ENCODE measurements at places on chromosomes 16 and 17.

DNA sequence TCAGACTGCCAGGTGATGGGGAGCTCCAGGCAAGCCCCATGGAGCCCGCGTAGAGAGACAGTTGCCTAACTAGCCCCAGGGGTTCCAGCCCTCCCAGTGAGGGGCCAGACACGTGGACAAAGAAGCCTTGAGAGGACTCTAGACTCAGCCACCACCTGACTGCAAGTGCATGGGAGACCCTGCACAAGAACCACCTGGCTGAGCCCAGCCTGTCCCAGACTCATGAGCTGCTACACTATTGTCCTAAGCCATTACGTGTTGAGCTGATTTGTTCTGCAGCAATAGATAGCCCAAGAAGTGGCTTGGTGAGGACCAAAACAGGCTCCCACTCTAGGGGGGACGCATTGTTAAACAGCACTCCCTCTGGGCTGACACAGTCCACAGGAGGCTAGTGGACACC is 37.6 kb upstream of the KLHDC4 start:
- no peak for DNase-seq

- DNase-seq, result no peak
These were observed 186.0 kb downstream of the TANC2 start for GRCh38 chr17:63151941-63152523.

DNA sequence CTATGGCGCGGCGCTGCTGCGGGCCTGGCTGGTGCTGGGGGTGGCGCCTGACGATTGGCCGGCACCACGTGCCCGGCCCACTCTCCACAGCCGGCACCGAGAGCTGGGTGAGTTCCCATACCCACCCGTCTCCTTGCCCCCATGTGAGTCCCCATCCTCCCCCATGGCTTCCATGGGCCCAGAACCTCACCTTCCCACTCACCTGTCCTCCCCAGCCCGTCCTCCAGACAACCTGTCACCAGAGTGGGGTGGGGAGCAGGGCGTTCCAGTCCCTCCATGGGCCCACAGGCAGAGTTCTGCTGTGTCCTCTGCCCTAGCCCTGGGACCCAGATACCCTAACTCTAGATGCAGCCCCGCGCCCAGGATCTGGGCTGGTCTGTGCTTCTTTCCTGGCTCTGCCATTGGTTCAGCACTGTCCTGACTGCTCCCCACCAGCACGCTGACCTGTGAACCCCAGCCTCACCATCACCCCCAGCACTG is 5.5 kb downstream of the ARMC5 start:
- no peak for DNase-seq

DNA sequence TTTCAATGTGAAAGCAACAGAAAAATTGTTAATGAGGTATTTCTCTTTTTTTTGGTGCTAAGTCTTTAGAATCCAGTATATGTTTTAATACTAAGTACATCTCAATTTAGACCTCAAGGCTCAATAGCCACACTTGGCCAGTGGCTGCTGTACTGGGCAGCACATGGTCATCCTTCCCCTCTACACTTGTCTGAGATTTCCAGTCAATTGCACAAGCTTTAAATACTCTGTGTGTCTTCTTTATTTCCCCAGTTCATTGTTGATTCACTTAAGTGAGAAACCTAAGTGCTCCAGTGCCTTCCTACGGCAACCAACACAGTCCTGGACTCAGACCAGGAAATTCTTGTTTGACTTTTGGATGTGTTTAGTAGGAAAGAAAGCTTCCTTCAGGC is 62.2 kb downstream of the TNRC6C start:
- no peak for DNase-seq

- DNase-seq, result peak; percentile 36
These were observed 3.4 kb upstream of the ZNF385C start for GRCh38 chr17:42101513-42102292.

DNA sequence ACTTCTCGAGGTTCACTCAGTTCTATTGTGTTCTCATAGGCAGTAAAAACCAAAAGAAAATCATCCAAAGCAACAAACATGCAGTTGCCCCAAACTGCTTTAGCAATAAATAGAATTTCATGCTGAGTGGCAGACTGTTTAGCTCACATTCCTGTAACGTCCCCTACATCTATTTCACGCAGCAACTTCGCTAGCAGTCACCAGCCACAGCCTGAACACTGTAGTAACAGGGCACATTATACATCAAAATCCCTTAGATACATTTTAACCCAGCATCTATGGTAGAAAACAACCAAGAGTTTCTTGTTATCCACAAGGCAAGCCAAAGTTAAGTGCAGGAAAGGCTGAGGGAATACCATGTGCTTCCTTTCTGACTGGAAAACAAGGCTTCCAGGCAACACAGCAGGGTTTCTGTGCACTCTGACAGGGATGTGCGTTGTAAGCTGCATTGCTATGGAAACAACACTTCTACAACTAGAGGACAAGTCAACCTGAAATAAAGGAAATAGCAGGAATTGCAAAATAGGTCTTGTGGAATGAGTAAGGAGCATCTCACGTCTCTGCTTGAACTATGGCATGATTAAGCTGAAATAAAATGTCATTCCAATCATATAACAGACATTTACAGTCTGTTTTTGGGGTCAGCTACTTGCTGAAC is 55.4 kb downstream of the CFDP1 start:
- peak; percentile 49 for DNase-seq

- no peak for DNase-seq
These were observed 14.2 kb upstream of the SLC38A10 start for GRCh38 chr17:81309140-81309858.

- peak; percentile 72 for DNase-seq
These were observed 1.2 kb downstream of the SIAH1 start for GRCh38 chr16:48383877-48384519.

DNA sequence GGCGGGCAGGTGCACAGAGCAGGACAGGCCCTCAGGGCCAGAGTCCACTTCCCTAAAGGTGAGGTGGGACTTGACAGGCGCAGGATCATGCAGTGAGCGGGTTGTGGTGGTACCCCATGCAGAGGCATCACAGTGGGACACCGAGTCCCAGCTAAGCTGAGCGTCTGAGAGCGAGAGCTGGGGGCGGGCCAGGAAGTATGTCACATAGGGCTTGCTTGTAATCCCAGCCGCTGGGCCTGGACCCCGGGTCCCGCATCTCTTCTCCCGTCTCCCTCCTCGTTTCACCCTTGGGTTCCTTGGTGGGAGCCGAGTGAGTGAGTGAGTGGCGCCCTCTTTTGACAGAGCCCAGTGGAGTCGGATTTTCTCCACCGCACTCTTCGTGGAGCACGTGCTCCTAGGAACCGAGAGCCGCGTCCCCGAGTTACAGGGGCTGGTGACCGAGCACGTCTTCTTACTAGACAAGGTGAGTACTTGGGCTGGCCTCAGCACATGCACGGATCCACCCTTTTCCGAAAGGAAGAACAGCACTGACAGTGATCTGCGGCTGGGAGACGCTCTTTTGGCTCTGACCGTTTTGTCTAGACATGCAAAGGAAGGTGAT is 50.8 kb upstream of the ENDOV start:
- DNase-seq, result peak; percentile 51

DNA sequence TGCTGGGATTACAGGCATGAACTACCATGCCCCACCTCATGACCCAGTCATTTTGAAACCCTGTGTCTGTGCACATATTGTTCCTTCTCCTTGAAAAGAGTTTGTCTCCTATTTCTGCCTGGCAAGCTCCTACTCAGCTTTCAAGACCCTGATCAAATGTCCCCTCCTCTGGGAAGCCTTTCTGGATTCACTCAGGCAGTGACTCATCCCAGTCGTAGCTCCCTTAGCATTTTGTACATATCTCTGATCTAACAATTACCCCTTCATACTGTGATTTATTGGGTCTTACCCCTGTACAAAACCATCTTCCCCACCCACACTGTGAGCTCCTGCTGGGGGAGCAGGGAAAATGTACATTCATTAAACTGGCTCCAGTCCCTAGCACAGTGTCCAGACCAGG is 18.1 kb upstream of the ABCC12 start:
- no peak for DNase-seq

- peak; percentile 97 for DNase-seq
These were observed 71.8 kb downstream of the PRKCA start for GRCh38 chr17:66373944-66374817.

Data from NCI-H1417 (cell line).